Right atrium auricular region (tissue), 2 donors: ENCODE measurements at places on chromosomes 1 and 21. TPM values are rescaled to one million over a fixed set of nuclear protein-coding genes. Genes with fewer than 3 reads are reported as not detected.

Gene ESPN
- 0.47 TPM for total RNA-seq

Gene SPTA1
- total RNA-seq, result not detected

Gene AGO3
- 10.6 TPM for total RNA-seq

Gene DPYD
- total RNA-seq, result 11.3 TPM

Gene XKR8
- total RNA-seq, result 6.8 TPM

Gene RGS13
- not detected for total RNA-seq
